ENCODE measurements at places on chromosomes 16 and 17.

DNA sequence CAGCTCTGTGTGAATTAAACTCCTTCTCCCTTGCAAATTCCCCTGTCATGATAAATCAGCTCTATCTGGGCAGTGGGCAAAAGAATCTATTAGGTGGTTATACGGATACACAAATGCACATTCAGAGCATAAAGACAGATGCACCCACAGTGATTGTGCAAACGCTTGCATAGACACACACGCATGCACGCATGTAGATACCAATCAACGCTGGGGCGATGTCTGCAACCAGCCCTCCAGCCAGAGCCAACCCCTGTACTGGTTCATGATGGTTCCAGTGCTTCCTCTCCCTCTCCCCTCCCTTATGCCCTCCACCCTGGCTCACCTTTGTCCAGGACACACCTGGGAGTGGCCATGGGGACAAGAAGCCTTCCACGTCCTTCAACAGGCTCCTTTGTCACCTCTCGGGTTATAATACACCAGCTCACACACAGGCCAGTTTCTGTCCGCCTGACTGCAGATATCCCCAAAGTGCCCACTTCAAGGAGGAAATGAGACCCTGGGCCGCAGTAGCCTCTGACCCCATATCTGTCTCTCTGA lies 33.1 kb upstream of the SNN start:
- no peak for DNase-seq

- DNase-seq: no peak
These were observed 2.6 kb upstream of the SRL start for GRCh38 chr16:4244254-4245076.

- DNase-seq: no peak
These were observed 50.3 kb upstream of the SEC14L1 start for GRCh38 chr17:77090476-77090875.

- DNase-seq: peak; percentile 1
These were observed 100.0 kb downstream of the METRNL start for GRCh38 chr17:83179374-83179773.

- no peak for DNase-seq
These were observed 86.2 kb downstream of the TOX3 start for GRCh38 chr16:52460639-52461178.

Data from stimulated activated effector memory CD8-positive, alpha-beta T cell treated with anti-CD3 and anti-CD28 coated beads, Interleukin-12 subunit alpha, Interleukin-12 subunit beta, amount 100 ng/mL, for 72 hours (primary cell).